ENCODE measurements at places on chromosomes 3 and 15.

DNA sequence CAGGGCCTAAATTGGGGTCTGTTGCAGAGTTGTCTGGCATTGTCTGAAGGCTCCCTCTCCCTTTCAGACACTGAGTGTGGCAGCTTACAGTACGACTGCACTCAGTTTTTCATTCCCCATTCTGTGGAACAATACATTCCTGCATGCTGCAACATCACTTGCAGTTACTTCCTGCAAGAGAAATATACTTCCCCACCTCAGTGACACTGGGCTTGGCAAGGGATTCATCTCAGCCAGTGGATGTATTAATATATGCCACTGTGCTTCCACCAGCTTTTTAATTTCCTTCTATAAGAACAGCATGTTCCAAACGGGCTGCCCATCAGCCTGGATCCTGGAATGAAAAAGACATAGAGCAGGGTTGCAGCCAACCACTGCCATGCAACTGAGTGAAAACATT, 23.1 kb downstream of the B3GALNT1 start:
- no peak for DNase-seq

- no peak for DNase-seq
Measured at GRCh38 chr15:60788692-60789103, 309.8 kb upstream of the ICE2 start.

GRCh38 chr3:105118905-105119304, 247.8 kb upstream of the ALCAM start:
- no peak for DNase-seq

DNA sequence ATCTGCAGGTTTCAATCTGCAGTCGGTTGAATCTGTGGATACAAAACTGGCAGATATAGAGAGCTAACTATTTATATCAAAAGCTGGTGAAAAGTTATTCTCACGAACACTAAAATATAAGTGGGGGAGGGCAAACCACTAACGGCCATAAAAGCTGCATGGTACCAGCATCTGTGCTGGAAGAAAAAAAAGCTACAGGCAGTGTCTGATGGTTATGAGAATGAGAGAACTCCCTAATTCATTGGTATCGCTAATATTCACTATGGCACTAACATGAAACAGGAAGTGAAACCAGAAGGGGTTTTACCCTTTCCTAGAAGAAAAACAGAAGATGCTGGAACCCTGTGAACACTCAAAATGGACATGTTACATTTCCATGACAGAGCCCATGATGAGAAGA, 15.9 kb downstream of the CEP70 start:
- DNase-seq = no peak

DNA sequence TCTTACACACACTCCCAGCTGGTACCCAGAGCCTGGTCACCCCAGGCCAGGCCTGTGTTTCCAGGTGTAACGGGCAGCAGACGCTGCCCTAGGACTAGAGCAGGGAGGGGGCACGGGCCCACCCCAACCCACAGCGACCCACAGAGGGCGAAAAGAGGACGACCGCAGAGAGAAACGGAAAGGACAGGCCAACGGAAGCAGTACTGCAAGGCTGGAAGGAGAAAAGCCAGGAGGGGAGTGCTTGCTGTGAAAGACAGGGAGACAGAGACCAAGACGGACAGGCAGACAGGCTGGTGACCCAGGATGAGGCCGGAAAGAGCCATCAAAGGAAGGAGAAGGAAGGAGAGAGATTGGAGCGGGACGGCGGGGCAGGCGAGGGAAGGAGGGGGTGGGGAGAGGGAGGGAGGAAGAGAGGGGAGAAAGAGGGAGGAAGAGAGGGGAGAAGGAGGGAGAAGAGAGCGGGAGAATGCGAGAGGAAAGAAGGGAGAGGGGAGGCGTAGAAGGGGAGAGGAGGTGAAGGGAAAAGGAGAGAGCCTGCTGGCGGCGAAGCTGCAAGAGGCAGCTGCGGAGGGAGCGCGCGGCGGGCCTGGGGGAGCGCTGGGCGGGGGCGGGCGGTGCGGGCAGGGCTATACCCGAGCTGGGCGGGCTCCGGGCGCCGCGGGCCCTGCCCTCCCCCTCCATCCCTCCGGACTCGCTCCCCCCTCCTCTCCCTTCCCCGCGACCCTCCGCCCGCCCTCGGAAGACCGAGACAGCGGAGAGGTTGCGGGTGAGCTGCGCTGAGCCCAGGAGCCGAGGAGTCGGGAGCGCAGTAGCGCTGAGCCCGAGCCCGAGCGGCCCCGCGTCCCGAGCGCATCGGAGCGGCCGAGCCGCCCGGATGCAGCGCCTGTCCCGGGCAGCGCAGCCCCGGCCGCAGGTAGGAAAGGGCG, at the start of gene SLC6A1:
Gene SLC6A1 (plus strand): TSS at position 732 of the 926 bp plus-strand sequence. CDS start 24,464 bp downstream, outside the sequence.
- no peak for DNase-seq

DNA sequence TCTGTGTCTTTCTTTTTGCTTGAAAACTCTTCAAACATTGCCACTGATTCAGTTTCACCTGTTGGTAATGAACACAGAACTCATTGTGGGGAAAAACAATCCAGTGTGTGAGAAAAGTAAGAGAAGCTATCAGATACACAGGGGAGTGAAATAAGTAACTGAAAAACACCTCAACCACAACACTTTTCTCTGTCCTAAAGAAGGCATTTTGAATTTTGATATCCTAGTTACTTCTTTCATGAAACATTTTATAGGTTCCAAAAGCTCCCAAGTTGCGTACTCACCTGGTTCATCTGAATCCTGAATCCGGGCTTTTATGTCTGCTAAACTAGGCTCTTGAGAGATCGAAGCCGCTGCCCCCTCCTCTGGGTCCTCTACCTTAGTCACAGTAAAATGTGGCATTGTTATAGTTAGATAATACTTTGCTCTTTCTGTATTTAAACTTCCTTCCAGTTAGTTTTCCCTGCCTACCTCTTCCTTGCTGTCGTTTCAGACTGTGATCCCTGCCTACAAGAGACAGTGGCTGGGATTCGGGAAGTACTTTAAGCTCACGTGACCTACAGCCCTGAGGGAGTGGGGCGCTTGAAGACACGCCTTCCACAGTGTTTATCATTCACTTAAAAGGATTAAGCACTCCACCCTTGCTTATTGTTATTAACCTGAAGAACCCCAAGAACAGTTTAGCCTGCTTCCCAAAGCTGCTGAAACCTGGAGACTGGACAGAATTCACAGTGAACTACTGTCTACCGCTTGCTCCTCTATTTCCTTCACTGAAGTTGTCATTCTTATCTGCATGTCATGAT, 19.1 kb downstream of the SLC12A6 start:
- no peak for DNase-seq

DNA sequence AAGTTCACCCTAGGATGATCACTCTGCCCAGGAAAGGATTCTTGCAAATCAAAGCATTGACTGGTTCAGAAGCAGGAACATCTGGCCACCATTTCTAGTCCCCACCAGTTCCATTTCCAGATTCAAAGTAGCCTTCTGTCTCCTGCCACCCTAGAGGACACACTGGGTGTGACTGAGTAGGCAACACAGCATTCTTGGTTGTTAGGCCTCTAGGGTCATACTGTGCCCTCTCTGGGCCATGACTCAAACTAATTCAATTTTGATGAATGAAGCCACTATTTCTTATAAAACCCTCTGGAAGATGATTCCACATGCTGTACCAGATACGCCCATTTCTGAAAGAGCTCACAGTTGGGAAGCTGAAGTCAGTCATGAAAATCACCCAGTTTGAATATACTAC, 69.7 kb downstream of the WDR76 start:
- DNase-seq = no peak

- DNase-seq = no peak
Measured at GRCh38 chr3:124557-125179, 71.9 kb upstream of the CHL1 start.

GRCh38 chr3:100682056-100682853, 27.0 kb upstream of the TFG start:
- DNase-seq = no peak

- peak; percentile 55 for DNase-seq
Measured at GRCh38 chr15:74950078-74950908, 6.3 kb downstream of the RPP25 start.

GRCh38 chr3:195107593-195107992, 163.4 kb downstream of the XXYLT1 start:
- DNase-seq = no peak

DNA sequence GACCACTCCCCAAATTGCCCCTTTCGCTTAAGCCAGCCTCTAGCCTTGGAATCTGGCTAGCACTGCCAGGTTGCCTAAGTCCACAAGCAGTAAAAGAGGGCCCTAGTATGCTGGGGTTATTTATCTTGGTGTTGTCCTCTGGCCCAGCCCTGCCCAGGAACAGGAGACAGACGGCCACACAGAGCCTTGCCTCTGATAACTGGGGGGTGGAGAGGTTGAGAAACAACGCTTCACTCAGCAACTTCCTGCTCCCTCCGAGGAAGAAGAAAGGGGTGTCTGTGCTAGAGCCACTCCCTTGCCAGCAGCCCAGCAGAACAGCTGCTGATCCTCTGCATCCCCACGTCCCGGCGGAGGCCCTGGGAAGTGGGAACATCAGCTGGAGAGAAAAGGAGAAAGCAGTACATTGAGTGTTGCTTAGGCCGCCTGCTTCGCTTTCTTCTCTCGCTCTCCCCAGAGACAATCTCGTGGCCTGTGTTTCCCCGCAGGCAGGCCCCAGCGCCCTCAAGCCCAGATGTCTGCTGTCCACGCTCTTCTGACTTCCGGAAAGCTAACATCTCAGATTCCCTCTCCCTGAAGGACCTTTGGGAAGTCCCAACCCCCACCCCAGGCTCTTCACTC, 22.6 kb upstream of the C3orf70 start:
- no peak for DNase-seq

- DNase-seq = no peak
Measured at GRCh38 chr3:177236704-177237103, 39.4 kb upstream of the TBL1XR1 start.

DNA sequence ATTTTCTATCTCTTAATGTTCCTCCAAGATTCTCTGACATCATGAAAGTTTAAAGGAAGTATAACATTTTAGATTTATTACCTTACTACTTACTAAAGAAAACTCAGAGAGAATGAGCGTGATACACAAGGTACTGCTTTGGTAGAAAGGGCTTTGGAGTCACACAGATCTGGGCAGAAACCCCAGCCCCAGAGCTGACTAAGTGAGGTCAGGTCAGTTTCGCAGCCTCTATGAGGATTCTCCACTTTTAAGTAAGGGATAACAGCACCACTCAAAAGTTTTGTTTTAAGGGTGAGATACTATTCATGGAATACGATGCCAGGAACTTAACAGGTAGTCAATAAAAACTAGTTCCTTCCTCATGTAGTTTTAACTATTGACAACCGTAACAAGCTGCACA, 76.1 kb downstream of the CLDN11 start:
- no peak for DNase-seq

DNA sequence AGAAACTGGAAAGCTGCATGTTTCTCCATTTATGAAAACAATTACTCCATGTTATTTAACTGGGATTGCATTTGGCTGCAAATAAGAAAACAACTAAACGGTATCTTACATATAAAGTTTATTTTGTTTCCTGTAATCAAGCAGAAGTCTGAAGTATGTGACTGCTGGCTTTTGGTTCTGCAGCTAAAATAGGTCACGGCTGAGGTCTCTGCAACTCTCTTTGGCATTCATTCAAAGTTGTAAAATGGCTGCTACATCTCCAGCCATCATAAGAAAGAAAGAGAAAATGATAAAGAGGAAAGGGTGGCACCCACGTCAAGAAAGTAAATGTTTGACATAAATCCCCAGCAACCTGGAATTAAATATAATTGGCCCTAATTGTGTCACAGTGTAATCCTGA, 406.1 kb downstream of the TBC1D5 start:
- no peak for DNase-seq

DNA sequence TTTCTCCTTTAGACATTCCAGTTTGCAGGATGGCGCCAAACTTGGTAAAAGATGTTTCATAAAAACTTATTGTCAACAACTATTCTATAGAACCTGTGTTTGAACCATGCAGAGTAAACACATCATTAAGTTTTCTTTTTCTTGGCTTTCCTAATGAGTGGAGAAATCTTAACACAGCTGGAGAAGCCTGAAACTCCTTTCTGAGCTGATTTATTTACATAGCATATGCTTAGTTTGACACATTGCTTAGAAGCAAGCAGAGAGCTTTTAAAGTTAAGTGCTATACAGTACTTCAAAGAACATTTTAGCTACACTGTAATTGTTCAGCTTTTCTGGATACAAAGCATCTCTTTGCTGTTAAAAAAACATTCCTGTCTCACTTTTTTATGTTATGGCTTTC, 61.0 kb upstream of the PAQR5 start:
- DNase-seq = no peak

- DNase-seq = no peak
Measured at GRCh38 chr3:196260784-196261183, 26.7 kb downstream of the PCYT1A start.

DNA sequence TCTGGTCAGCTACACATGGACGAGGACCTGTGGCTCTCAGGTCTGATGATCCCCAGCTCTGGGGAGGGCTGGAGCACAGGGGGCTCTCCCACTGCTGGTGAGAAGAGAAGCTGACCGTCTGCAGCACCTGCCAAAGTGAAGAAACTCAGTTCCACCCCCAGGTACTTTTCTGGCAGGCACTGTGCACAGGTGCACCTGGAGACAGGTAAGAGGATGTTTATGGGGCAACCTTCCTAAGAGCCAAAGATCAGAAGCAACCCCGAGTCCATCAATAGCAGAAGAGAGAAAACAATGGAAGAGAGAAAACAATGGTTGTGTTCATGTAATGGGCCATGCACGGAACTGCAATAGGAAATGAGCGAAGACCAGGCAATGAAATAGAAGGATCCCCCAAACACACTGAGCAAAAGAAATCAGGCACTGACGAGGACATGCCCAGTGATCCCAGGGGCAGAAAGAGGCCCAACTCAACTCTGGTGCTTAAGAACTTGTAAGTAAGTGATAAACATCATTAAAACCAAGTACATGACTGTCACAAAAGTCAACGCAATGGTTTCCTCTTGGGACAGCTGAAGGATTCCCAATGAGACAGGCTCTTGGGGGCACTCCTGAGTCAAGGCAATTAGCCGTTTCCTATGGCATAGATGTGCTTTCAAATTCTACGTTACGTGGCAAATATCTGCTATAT, 95.0 kb upstream of the ALDH1A3 start:
- DNase-seq = no peak

GRCh38 chr15:49902685-49903501, 216.1 kb downstream of the ATP8B4 start:
- DNase-seq = no peak

DNA sequence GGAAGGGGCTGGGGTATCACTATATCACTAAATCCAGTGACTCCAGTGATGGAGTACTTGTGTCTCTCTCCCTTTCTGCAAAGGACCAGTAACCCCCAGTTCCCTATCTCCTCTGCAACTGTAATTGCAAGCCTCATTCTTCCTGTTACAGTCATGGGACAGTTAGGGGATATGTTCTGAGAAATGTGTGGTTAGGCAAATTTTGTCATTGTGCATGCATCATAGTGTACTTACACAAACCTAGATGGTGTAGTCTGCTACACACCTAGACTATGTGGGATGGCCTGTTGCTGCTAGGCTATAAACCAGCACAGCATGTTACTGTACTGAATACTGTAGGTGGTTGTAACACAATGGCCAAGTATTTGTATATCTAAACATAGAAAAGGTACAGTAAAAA, 2.2 kb downstream of the VPS8 start:
- no peak for DNase-seq

DNA sequence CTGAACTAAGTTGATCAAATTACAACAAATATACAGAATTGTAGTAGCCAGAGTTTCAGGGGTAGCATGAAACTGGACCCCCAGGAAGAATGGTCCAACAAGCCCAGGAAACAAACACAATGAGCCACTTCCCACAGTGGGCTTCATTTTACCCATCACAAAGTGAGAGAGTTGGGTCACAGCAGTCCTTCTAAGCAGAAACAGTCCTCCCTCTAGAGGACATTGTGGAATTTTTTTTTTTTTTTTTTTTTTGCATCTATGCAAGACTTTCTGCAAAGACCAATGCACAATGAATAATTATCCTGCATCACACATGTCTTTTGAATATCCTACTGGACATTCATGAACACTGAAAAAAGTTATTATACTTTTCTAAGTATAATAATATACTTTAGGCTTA, 73.8 kb upstream of the ATP13A5 start:
- DNase-seq = no peak
